GM23248 (cell line): ENCODE measurements at places on chromosomes 7 and 10. TPM values are rescaled to one million over a fixed set of nuclear protein-coding genes. Genes with fewer than 3 reads are reported as not detected.

CPA4 gene
- 8.6 and 16.7 TPM in 2 replicates for total RNA-seq

OR2A1 gene
- 0.13 and 0.32 TPM in 2 replicates for total RNA-seq

LRRC61 gene
- not detected in 2 replicates for total RNA-seq

GRCh38 chr10:72235544-72236279, 19.6 kb upstream of the ASCC1 start:
- H3K4me3 ChIP-seq: no peak overlapping the region
- H3K27ac ChIP-seq: no peak overlapping the region
- no peaks in the 10 kb centered on the region for H3K4me1 ChIP-seq
- H3K27me3 ChIP-seq: no peaks in the 10 kb centered on the region
- peaks cover 25% of the 10 kb centered on the region for H3K36me3 ChIP-seq

GRCh38 chr7:78329001-78329655, 530.6 kb downstream of the PHTF2 start:
- H3K27me3 ChIP-seq: no peaks in the 10 kb centered on the region
- no peaks in the 10 kb centered on the region for H3K36me3 ChIP-seq
- H3K4me3 ChIP-seq: no peak overlapping the region
- no peak overlapping the region for H3K27ac ChIP-seq
- H3K4me1 ChIP-seq: peaks cover 29% of the 10 kb centered on the region

DNA sequence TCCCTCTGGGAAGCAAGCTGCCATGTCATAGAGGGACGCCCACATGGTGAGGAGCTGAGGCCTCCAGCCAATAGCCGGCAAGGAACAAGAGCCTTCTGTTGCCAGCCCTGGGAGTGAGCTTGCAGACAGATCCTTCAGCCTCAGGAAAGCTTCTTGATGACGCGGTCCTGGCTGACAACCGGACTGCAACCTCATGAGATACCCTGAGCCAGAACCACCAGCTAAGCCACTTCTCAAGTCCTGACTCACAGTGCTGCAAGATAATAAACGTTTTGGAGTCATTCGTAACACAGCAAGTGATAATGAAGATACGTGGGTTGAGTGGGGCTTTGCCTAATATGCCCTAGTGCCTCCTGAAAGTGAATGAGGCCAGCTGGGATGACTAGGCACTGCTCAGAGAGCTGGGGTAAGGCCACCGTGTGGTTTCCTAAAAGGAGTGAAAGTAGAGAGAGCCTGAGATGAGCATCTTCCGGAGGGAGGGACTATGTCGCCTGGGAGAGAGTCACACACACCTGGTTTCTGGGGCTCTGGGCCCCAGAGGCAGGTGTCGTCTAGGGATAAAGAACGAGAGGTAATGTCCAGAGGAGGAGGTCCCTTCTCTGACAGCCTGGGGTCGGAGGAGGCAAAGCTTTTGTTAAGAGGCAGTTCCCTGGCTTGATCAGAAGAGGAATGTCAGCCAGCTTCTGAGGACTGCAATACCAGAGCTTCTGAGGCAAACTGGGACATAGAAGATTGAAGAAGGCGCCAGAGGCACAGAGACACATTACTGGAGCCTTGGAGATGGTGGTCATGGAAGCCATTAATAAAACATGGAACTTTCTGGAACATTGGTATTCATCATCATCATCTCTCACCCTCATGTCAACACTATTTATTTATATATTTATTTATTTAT, 53.6 kb downstream of the PYROXD2 start:
- peak; percentile 100 for DNase-seq
- peaks cover 24% of the 10 kb centered on the region for H3K4me1 ChIP-seq
- H3K27me3 ChIP-seq: no peaks in the 10 kb centered on the region
- peak overlapping the region; percentile 91 for H3K27ac ChIP-seq

GRCh38 chr7:77208416-77208815, 8.8 kb upstream of the FGL2 start:
- no peaks in the 10 kb centered on the region for H3K36me3 ChIP-seq
- peaks cover 8% of the 10 kb centered on the region for H3K4me1 ChIP-seq
- no peak overlapping the region for H3K4me3 ChIP-seq
- no peaks in the 10 kb centered on the region for H3K27me3 ChIP-seq
- H3K27ac ChIP-seq: no peak overlapping the region

SEPTIN14 gene
- not detected in 2 replicates for total RNA-seq

GRCh38 chr10:54800741-54801421, at the start of gene PCDH15:
TSS of gene PCDH15 (minus strand) at chr10:54801231. CDS start at chr10:54664262, 136,969 bp downstream.
- DNase-seq: peak; percentile 18
- no peak within 1 kb of the TSS for H3K27ac ChIP-seq
- no peaks in the 10 kb centered on the region for H3K27me3 ChIP-seq
- H3K4me1 ChIP-seq: 0 out of 2 replicates have a peak, but pooled peaks cover 5% of the 10 kb centered on the region

METTL27 gene
- total RNA-seq: 3.5 and 5.3 TPM in 2 replicates

GRCh38 chr7:50068026-50068425, 25.0 kb downstream of the ZPBP start:
- H3K36me3 ChIP-seq: no peaks in the 10 kb centered on the region
- peak overlapping the region; percentile 75 for H3K4me3 ChIP-seq
- DNase-seq: peak; percentile 40
- no peaks in the 10 kb centered on the region for H3K27me3 ChIP-seq

CACNA2D1 gene
- 21.2 and 31.1 TPM in 2 replicates for total RNA-seq

- no peaks in the 10 kb centered on the region for H3K27me3 ChIP-seq
- H3K36me3 ChIP-seq: no peaks in the 10 kb centered on the region
- H3K27ac ChIP-seq: no peak overlapping the region
- no peak overlapping the region for H3K4me3 ChIP-seq
- DNase-seq: no peak
- no peaks in the 10 kb centered on the region for H3K4me1 ChIP-seq
These were observed 194.4 kb downstream of the TNS3 start for GRCh38 chr7:47387506-47387905.

GRCh38 chr7:130458257-130458656, 17.4 kb upstream of the CEP41 start:
- H3K4me1 ChIP-seq: no peaks in the 10 kb centered on the region
- H3K27me3 ChIP-seq: no peaks in the 10 kb centered on the region
- H3K36me3 ChIP-seq: no peaks in the 10 kb centered on the region
- H3K4me3 ChIP-seq: no peak overlapping the region
- no peak for DNase-seq
- no peak overlapping the region for H3K27ac ChIP-seq
